PC-9 (cell line): ENCODE measurements at places on chromosomes 11 and 22. TPM values are rescaled to one million over a fixed set of nuclear protein-coding genes. Genes with fewer than 3 reads are reported as not detected.

- H3K36me3 ChIP-seq = peaks cover 18% of the 10 kb centered on the region; the same call in 1 of the 2 replicates
- H3K4me3 ChIP-seq = no peak overlapping the region
- no peak for DNase-seq
- no peaks in the 10 kb centered on the region for H3K27me3 ChIP-seq
- peaks cover 96% of the 10 kb centered on the region for H3K4me1 ChIP-seq
These were observed 9.3 kb upstream of the CDC42BPG start for GRCh38 chr11:64853709-64854108.

GRCh38 chr22:36731916-36732315 lies 28.4 kb upstream of the CACNG2 start:
- DNase-seq = no peak
- no peak overlapping the region for H3K4me3 ChIP-seq
- no peaks in the 10 kb centered on the region for H3K36me3 ChIP-seq
- no peak overlapping the region for H3K27ac ChIP-seq
- peaks cover 96% of the 10 kb centered on the region for H3K27me3 ChIP-seq

The TMEM132A gene
- 54.4 and 90.3 TPM in 2 replicates for total RNA-seq

The LINC01488 gene
- not detected in 2 replicates for total RNA-seq

The IL17REL gene
- not detected in 2 replicates for total RNA-seq

The MMP11 gene
- 2.4 and 3.6 TPM in 2 replicates for total RNA-seq

GRCh38 chr11:96055706-96056387 lies 131.9 kb upstream of the MTMR2 start:
- H3K27me3 ChIP-seq = no peaks in the 10 kb centered on the region
- H3K27ac ChIP-seq = peak overlapping the region; percentile 47
- DNase-seq = peak; percentile 68
- H3K4me1 ChIP-seq = peaks cover 57% of the 10 kb centered on the region
- no peak overlapping the region for H3K4me3 ChIP-seq
